ENCODE measurements at places on chromosomes 7 and 10. TPM values are rescaled to one million over a fixed set of nuclear protein-coding genes. Genes with fewer than 3 reads are reported as not detected.

BICC1 gene
- 84.2 TPM for polyA plus RNA-seq

MACC1 gene
- polyA plus RNA-seq = 11.2 TPM

FIS1 gene
- 135 TPM for polyA plus RNA-seq

ASB13 gene
- 26.6 TPM for polyA plus RNA-seq

GNG11 gene
- 52.8 TPM for polyA plus RNA-seq

CACNB2 gene
- polyA plus RNA-seq = 3.0 TPM

SLC12A9 gene
- 19.5 TPM for polyA plus RNA-seq

ZNF282 gene
- polyA plus RNA-seq = 31.4 TPM

NUTM2B gene
- polyA plus RNA-seq = 0.52 TPM

CALHM3 gene
- polyA plus RNA-seq = 0.05 TPM

INMT gene
- 2.8 TPM for polyA plus RNA-seq

RHBDD2 gene
- polyA plus RNA-seq = 66.9 TPM

DLX5 gene
- 0.20 TPM for polyA plus RNA-seq

NUDT13 gene
- polyA plus RNA-seq = 7.0 TPM

HEPACAM2 gene
- polyA plus RNA-seq = 5.1 TPM

IFIT2 gene
- polyA plus RNA-seq = 10.5 TPM

MMRN2 gene
- polyA plus RNA-seq = 29.8 TPM

PLPP4 gene
- polyA plus RNA-seq = 5.4 TPM

LIPJ gene
- 0.39 TPM for polyA plus RNA-seq

GIMAP7 gene
- polyA plus RNA-seq = 17.2 TPM

SLC29A4 gene
- 29.6 TPM for polyA plus RNA-seq

ERVW-1 gene
- 1.1 TPM for polyA plus RNA-seq

TAS2R39 gene
- not detected for polyA plus RNA-seq

KNDC1 gene
- polyA plus RNA-seq = 9.9 TPM

ZMIZ1 gene
- 74.1 TPM for polyA plus RNA-seq

GIMAP2 gene
- polyA plus RNA-seq = 8.3 TPM

BCCIP gene
- 89.2 TPM for polyA plus RNA-seq

TMEM120A gene
- polyA plus RNA-seq = 50.9 TPM

GIMAP5 gene
- 4.7 TPM for polyA plus RNA-seq

CLRN3 gene
- 18.5 TPM for polyA plus RNA-seq

SLIT1 gene
- polyA plus RNA-seq = 5.4 TPM

GATAD1 gene
- 34.3 TPM for polyA plus RNA-seq

PNLIPRP1 gene
- not detected for polyA plus RNA-seq

NANOS1 gene
- polyA plus RNA-seq = 3.8 TPM

PRKAR2B gene
- polyA plus RNA-seq = 44.4 TPM

SEMA4G gene
- polyA plus RNA-seq = 46.2 TPM

ZP3 gene
- 2.2 TPM for polyA plus RNA-seq

TFR2 gene
- polyA plus RNA-seq = 0.86 TPM

TRIM50 gene
- 0.12 TPM for polyA plus RNA-seq

IFIT1B gene
- polyA plus RNA-seq = 0.14 TPM

TMEM176B gene
- 79.9 TPM for polyA plus RNA-seq

NXPH1 gene
- 0.37 TPM for polyA plus RNA-seq

AZGP1 gene
- polyA plus RNA-seq = 58.6 TPM

TUBB8 gene
- polyA plus RNA-seq = 0.71 TPM

SLC13A1 gene
- 18.8 TPM for polyA plus RNA-seq
